ENCODE measurements at places on chromosomes 5 and 9. TPM values are rescaled to one million over a fixed set of nuclear protein-coding genes. Genes with fewer than 3 reads are reported as not detected.

Gene SPATA31A5
- not detected for total RNA-seq

Gene PROB1
- total RNA-seq: 0.28 TPM

Gene RANBP3L
- not detected for total RNA-seq

Gene TAF1L
- total RNA-seq: not detected

Gene KCNV2
- total RNA-seq: not detected

Gene C1QTNF2
- total RNA-seq: not detected
